ENCODE measurements at places on chromosomes 5 and 9. TPM values are rescaled to one million over a fixed set of nuclear protein-coding genes. Genes with fewer than 3 reads are reported as not detected.

DNA sequence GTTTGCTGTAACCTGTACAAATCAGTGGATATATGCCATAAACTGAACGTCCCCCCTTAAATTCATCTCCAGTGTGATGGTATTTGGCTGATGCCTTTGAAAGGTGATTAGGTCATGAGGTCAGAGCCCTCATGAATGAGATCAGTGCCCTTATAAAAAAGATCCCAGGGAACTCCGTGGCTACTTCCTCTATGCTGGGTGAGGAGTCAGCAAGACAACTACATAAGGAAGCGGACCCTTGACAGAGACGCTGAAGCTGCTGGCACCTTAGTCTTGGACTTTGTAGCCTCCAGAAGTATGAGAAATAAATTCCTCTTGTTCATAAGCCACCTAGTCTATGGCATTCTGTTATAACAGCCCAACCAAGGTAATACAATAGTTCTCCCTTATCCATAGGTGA lies 215.1 kb upstream of the ZNF608 start:
- no peak for DNase-seq

DNA sequence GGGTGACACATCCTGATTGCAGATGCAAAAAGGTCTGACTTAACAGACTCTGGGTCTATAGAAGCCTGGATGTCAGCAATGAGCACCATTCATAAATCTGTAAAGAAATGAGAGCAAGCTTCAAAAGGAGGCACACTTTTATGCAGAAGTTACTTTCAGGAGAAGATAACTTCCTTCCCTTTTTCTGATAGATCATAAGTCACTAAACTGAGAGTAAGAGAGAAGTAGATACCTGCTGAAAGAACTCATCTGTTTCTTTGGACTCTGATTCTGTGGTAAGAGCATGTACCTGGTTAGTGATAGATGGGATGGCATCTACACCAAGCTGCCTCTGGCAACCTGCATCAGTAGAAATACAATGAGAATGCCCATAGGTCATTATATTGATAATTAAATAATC lies 525.6 kb downstream of the CETN3 start:
- DNase-seq: no peak

GRCh38 chr9:75085640-75086039 lies 2.3 kb downstream of the NMRK1 start:
- no peak for DNase-seq

DNA sequence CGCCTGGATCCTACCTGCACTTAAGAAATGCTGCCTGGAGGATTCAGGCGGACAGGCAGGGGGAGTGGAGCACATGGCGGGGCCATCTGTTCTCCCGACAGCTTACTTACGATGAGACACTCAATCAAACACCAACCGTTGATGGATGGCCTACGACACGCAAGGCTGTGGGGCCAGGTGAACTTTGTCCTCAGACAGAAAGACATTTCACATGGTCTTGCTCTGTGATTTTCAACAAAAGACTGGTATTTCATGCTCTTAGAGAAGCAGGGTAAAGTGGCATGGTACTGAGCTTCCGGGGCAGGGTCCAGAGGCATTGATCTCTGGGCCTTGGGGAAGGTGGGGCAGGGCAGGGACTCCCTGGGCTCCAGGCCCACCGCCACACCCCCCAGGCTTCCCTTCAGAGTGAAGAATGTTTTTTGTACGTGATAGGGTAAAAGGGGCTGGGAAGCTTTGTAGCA lies 9.1 kb upstream of the OLFM1 start:
- DNase-seq: no peak

DNA sequence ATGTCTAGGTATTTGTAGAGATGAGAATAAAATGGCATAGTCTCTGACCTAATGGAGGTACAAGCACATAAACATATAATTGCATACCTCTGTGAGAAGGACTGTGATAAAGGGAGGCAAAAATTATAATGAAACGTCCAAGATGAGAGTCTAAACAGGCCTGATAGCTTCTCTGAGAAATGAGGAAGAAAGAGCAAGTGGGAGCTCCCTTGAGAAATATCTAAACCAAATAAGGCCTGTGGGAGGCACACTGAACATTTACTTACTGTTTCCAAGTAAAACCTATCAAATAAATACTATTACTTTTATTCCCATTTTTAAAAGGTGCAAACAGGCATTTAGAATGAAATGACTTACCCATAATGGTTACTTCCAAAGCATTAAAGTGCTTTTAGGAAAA lies 125.6 kb upstream of the PAPPA start:
- no peak for DNase-seq

The ZNF454 gene
- 1.5 TPM for total RNA-seq

- DNase-seq: no peak
These were observed 99.7 kb downstream of the ST8SIA4 start for GRCh38 chr5:100803397-100803796.

DNA sequence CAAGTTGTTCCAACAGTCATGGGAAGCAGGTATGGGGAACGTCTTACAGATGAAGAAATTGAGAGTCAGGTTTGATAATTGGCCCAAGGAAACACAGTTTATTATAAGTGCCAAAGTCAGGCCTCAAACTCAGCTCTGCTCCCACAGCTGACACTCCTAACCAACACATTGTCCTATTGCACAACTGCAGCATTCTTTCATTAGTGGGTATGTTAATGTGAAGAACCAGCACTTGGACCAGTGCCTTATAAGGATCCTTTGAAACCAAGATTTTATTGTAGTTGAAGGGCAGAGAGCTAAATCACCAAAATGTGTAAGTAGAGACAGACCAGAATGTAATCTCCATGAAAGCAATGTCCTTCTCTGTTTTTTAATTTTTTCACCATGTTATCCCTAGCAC lies 56.1 kb downstream of the GRIA1 start:
- DNase-seq: no peak

The TYRP1 gene
- 50.2 TPM for total RNA-seq

DNA sequence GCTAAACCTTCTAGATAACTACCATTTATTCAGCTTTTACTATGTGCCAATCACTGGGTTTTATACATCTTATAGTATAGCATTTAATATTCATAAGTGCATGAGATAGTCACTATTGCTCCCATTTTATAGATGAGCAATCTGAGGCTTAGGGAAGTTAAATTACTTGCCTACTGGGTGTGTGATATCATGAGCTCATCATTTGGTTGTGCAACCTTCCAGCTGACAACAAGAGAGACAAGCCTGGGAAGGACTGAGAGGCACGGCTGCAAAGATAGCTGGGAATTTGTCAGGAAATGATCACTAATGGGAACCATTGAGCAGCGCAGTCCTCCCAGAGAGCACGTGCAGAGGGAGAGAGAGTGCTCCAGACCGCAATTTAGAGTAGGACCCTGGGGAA lies 481.6 kb upstream of the KIF2A start:
- DNase-seq: no peak

GRCh38 chr9:76658510-76659231 lies 105.6 kb upstream of the PCA3 start:
- DNase-seq: no peak

- DNase-seq: no peak
These were observed 142.7 kb downstream of the ANXA1 start for GRCh38 chr9:73294336-73294735.

The MPDZ gene
- total RNA-seq: 64.3 TPM

GRCh38 chr5:32100230-32100629 lies 73.9 kb downstream of the GOLPH3 start:
- no peak for DNase-seq

DNA sequence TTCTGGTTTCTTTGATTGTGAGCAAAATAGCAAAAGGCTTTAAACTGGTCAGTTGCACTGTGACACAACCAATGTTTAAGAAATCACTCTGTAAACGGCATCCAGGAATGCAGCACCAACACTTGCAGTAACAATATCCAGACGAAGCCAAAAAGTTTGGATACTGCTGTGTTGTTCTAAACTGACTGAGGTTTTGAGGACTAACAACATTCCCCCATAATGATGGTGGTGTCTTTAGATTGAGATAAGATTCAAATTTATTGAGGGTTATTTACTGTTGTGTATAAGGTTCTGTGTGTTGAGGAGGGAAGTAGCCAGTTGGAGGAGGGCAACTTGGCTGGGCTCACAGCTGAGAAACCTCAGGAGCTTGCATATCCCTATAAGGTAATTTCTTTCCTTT lies 353.6 kb downstream of the BNC2 start:
- DNase-seq: no peak

The ANKRD33B gene
- total RNA-seq: 2.9 TPM

GRCh38 chr5:62268792-62269191 lies 37.2 kb upstream of the KIF2A start:
- DNase-seq: no peak

DNA sequence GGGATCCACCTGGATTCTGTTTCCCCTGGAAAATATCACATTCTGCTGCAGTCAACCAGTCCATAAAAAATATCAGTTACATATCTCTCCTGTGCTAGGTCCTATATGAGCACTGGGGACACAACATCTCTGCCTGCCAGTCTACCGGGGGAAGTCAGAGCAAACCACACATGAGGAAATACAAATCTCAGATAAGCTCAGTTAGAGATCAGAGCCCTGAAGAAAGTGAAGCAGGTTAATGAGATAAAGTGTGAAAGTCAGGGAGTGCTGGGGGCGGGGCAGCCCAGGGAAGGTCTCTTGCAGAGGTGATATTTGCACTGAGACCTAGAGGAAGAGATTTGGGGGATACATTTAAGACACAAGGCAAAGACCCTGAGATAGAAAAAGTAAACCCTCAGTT lies 67.8 kb upstream of the SLC1A1 start:
- no peak for DNase-seq

The CACFD1 gene
- 12.9 TPM for total RNA-seq

DNA sequence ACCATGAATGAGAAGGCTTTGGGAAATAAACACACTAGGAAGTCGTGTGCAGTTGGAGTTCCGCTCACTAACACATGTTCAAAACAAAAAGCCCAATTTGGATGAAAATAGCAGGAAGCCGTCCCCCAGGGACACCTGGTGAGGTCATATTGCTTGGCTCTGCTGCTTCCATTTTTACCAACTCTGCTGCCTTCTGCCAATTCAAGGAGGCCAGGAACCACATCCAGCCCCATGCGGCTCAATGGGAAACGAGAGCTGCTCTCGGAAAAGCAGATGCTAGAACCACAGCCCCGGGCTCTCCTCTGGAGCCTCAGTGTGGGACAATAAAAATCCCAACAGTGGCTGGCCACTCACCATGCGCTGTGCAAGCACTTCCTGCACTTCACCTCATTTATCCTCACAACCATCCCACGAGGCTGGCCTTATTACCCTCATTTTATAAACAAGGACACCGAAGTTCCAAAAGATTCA lies 13.4 kb downstream of the ADAM19 start:
- DNase-seq: peak; percentile 85

The CENPK gene
- 0.67 TPM for total RNA-seq

The PDCD1LG2 gene
- 2.4 TPM for total RNA-seq

The TSSK1B gene
- total RNA-seq: not detected

- DNase-seq: no peak
These were observed 266.6 kb downstream of the PIK3R1 start for GRCh38 chr5:68482199-68482598.

DNA sequence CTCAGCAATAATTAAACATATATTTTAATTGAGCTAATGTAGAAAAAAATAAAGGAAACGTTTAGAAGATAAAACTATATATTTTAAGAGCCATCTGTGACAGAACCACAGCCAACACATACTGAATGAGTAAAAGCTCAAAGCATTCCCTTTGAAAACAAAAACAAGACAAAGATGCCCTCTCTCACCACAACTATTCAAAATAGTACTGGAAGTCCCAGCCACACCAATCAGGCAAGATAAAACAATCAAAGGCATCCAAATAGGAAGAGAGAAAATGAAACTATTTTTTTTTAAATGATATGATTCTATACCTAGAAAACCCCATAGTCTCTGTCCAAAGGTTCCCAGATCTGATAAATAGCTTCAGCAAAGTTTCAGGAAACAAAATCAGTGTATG lies 262.0 kb downstream of the HTR1A start:
- DNase-seq: no peak

GRCh38 chr5:54861212-54861894 lies 124.0 kb downstream of the ESM1 start:
- DNase-seq: no peak

GRCh38 chr5:151087486-151087885 lies 6.7 kb upstream of the TNIP1 start:
- no peak for DNase-seq

DNA sequence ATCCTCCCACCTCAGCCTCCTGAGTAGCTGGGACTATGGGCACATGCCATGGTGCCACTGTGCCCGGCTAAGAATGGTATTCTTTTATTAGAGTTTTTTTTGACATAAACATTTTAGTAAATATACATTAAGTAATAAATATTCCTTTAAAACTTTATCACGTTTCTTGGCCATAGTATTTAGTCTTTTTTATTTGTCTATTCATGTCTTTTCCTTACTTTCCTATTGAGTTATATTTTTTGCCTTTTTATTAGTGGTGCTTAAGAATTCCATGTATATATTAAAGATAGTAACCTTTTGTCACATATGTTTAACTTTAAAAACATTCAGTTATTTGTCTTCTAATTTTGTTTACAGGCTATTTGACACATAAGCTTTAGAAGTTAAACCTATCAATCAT lies 73.4 kb downstream of the MARCHF3 start:
- DNase-seq: no peak

DNA sequence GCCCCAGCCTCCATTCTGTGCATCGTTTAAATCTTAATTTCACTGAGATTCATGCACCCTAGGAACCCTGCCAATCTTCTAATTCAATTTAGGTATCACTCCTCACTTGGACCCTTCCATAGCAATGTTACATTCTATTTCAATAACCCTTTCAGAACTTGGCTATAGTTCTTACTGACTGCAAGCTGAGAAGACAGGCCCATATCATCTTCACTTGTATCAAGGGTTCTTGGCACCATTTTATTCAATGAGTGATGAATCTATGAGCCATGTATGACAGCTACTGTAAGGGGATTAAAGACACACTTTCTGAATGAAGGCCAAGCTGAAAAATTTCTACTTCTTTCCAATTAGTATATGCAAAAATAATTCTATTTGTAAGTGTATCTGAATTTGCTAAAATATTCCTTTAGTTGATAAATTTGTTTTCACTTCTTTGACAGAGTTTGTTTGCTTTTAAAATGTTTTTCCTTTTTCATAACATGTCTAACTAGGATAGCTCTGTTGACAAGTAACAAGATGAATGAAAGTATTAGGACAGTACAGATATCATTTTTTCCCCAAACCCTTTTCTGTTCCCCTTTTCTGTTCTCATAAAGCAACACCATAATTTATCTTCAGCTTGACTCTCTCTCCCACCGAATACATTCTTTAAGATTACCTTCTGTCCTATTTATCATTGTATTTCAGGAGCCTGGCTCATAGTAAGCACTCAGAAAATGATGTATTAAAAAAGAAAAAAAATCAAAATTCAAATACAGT lies 9.6 kb downstream of the ITGA2 start:
- no peak for DNase-seq

The SLC34A1 gene
- not detected for total RNA-seq

GRCh38 chr9:83109296-83109695 lies 46.4 kb upstream of the RASEF start:
- no peak for DNase-seq
